ENCODE measurements at places on chromosomes 4 and X.
A peak's percentile ranks its signal among the peaks of the same experiment; 100 is the strongest.

DNA sequence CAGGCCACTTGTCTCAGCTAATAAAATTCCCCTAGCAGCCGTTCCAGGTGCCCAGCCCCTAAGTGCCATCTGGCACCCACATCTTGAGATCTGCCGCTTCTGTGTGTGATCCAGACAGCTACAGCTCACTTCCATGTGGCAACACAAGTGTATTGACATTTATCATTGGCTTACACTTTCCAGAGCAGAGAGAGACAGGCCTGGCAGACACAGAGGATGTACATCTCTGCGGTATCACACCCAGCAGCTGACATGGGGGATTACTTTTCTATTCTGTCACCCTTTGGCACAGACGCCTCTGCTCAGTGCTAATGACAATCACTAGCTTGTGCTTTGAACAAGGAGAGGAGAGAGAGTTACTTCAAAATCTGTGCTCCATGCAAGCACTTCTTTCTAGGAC, 195.9 kb downstream of the KDR start:
- no peak for DNase-seq

- no peak for DNase-seq
Observed at GRCh38 chrX:113133316-113133715, 292.7 kb upstream of the AMOT start.

GRCh38 chr4:38056011-38056685, 96.0 kb downstream of the PTTG2 start:
- no peak for DNase-seq

GRCh38 chrX:139842326-139843185, 90.3 kb downstream of the ATP11C start:
- DNase-seq, result no peak

DNA sequence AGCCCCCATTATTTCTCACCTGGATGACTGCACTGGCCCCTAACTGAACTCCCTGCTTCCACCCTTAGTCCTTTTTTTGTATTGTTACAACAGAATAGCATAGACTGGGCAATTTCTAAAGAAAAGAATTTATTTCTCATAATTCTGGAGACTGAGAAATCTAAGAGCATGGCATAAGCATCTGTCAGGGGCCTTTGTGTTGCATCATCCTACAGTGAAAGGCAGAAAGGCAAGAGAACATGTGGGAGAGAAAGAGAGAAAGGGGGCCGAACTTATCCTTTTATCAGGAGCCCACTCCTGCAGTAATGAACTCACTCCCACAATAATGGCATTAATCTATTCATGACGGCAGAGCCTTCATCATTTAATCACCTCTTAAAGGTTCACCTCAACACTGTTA, 122.1 kb downstream of the EFNB1 start:
- no peak for DNase-seq

- no peak for DNase-seq
Observed at GRCh38 chr4:89173336-89174090, 62.2 kb downstream of the TIGD2 start.

GRCh38 chr4:3599951-3600350, 67.7 kb upstream of the LRPAP1 start:
- DNase-seq, result no peak

DNA sequence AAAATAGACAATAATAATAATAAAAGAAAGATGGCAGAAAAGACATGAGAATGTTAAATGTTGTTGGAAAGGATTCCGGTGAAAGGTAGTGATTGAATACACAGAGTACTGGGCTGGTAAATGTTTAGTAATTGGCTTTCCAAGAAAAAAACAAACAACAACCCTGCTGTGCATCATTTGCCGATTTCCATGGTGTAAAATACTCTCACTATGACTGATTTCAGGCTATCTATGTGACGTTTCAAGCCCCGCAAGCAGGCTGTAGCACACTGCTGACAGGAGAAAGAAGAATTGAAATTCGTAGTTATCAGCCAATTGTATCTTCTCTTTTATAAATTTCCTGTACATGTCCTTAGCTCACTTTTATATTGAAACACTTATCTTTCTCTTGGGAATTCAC, 13.6 kb upstream of the SEPTIN6 start:
- no peak for DNase-seq

DNA sequence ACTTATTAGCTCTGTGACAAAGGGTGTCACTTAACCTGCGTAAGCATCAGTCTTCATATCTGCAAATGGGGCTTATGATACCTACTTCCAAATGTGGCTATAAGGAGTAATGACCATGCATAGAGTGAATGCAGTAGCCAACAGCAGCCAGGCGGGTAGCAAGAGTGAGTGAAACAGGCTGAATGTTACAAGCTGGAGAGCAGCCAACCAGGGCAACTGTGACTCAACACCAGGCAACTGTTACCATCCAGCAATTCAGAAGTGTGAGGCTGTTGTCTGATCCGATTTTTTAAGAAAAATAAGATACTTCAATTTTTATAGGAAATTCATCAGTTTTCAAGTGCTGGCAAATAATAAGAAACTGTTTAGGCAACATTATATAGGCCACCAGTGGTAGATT, 270.2 kb upstream of the TAPT1 start:
- peak; percentile 11 for DNase-seq

DNA sequence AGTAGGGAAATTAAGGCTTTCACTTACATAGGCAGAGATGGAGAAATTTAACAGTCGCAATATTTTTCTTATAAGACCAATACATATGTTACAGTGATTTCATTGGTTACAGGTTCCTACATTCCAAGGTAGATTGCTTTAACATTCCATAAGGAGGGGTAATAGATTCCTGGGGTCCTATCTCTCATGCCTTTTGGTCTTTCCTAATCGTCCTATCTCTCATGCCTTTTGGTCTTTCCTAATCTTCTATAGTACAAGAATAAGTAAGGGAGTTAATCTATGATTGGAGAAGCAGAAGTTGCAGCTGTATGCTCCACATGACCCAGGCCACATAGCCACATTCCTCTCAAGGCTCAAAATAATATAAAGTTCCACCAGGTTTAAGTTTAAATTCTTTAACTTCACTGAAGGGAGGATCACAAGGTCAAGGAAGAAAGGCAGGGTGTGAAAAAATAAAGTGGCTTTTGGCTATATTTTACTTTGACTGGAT, 285.0 kb upstream of the BOD1L1 start:
- DNase-seq, result no peak
